SK-N-MC (cell line): ENCODE measurements at places on chromosomes 6 and 20.

DNA sequence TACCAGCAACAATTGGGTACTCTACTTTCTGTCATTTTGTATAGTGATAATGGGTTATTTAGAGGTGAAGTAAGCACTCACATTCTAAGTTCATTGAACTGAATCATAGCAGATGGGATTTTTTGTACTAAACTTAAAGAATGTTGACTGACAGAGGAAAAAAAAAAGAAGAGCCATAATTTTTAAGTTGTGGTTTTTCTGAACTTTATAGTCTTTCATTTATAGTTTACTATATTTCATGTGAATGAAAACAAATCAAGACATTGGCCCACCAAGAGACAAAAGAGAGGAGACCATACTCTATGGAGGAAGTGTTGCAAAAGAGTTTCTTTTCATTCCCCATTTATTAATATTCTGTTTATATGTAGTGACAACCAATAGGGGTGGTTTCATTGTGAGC is 685.7 kb downstream of the BCKDHB start:
- no peak for DNase-seq

GRCh38 chr6:152240436-152240835 is 396.7 kb downstream of the SYNE1 start:
- no peak for DNase-seq

DNA sequence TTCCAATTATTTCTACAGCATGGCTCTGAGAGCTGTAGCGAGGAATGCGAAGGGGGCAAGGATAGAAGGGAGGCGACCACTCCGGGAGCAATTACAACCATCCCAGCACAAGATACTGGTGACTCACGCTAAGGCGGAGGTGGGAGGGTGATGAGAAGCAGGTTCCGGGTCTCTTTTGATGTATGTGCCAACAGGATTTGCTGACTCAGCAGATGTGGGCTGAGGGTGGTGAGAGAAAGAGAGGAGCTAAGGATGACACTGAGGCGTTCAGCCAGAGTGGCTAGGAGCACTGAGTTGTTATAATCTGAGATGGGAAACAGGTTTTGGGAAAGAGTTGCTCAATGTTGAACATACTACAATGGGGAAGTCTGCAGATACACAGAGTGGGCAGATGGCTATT is 9.3 kb upstream of the TXNDC5 start:
- no peak for DNase-seq

DNA sequence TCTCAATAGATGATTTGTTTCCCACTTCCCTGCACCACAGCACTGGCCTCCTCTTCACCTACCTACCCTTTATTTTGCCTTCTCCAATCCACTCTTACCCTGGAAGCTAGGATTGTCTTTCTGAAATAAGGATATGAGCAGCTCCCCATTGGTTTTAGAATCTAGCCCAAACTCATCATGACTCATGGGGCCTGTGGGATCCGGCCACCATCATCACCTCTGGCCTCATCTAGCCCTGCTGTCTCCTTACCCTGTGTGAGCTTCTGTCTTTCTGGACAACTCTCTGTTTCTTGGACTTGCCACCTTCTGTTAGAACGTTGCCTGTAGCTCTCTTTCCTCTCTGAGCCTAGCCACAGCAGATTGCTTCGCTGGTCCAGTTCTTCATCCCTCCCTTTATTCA is 277.1 kb downstream of the PAX1 start:
- no peak for DNase-seq

GRCh38 chr20:2671977-2672376 is 8.0 kb upstream of the IDH3B start:
- no peak for DNase-seq

DNA sequence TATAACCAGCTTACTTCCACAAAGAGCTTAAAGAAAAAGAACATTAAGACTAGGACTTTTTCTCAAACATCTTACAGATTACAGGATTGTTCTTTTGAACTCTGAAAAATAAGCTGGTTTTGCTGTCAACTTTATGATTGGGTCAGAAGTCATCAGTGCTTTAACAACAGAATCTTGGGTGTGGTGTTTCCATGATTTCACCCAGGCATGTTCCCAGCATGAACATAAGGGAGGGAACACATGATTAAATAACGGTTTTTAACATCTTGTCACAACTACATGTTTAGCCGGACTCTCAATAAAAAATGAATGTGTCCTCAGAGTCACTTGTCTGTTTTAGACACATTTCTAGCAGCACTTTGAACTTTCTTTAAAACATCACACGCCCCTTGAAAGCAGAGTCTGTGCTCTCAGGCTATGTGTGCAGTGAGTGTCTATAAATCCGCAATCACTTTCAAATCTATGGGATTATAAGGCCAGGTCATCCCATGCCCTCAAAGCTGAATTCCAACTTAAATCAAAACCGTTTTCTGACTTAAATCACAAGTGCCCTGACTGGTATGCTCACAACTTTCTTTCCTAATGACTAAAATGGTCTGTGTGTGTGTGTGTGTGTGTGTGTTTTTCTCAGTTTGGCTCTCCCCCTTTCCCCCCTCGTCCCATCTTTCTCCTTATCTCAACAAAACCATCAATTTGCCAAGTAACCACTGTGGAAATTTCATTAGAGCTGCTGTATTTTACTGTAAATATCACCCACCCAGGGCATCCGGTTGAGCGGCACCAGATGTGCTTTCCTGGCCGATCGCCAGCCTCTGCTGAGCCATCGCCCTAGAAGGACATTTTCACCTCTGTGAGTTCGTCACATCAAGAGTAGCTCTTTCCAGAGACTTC is 216.8 kb upstream of the DTNBP1 start:
- peak; percentile 87 for DNase-seq

DNA sequence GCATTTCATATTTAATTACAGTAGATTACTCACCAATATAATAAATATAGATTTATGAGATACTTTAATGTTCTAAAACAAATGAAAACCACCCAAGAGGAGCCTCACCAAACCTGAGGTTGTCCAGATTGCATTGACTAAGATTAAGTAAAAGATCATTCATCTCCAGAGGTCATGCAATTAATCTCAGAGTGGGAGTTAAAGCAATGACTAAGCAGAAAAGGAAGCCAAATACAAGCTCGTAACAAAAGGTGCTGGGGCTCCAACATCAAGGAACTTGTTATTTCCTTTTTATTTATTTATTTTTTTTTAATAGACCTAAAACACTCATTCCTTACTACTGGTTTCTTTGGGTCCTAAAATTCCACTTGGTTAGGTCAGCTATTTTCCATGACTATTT is 57.7 kb downstream of the RSPO3 start:
- no peak for DNase-seq

DNA sequence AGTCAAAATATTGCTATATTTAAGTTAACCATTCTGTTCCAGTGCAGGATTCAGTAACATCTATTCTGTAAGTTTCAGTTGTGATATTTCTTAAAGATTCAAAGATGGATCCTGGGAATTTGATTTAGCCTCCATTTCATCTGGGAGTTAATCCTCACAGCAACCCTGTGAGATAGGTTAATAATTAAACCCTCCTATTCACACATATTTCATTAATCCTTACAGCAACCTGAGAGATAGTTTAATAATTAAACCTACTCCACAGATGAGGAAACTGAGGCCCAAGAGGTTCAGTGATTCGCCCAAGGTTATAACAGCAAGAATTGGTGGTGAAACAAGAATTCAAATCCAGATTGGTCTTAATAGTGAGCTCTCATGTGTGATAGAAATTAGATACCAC is 10.9 kb upstream of the ZBTB2 start:
- DNase-seq = no peak

- DNase-seq = no peak
Observed at GRCh38 chr6:147841547-147842148, 333.2 kb downstream of the SAMD5 start.

GRCh38 chr6:6105472-6106036 is 98.8 kb upstream of the NRN1 start:
- DNase-seq = no peak

DNA sequence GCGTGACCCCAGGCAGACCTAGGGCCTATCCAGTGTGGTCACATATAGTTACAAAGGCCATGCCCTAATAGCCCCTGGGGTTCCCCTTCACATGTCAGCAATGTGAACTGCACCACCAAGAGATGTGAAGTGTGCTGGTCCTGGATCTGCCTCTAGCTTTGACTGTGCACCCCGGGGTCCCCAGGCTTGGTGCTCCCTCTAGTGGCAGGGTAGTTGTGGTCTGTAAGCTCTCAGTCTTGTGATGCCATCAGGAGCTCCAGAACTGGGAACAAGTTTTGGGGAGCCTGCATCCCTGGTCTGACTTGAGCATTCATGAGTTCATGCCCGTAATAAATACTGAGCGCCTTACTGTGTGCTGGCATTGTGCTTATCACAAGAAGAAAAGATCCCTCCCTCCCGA is 143.4 kb downstream of the DHX35 start:
- no peak for DNase-seq

GRCh38 chr20:18984238-18985200 is 170.9 kb downstream of the SCP2D1 start:
- no peak for DNase-seq

DNA sequence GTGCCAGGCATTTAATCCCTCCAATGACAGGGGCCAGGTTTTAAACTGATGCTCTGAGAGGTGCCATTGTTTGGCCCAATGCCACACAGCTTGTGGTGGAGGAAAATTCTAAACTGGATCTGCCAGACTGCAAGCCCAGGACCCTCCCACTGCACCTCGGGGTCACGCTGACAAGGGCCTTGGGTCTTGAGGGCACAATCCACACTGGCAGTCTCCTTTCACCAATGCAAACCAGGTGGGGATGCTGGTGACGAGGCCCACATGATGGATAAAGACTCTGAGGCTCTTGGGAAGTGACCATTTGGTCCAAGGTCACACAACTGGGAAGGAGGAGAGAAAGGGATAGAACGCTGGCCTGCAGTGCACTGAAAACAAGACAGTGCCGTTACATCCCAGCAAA is 14.7 kb downstream of the ANKRD60 start:
- DNase-seq = no peak

DNA sequence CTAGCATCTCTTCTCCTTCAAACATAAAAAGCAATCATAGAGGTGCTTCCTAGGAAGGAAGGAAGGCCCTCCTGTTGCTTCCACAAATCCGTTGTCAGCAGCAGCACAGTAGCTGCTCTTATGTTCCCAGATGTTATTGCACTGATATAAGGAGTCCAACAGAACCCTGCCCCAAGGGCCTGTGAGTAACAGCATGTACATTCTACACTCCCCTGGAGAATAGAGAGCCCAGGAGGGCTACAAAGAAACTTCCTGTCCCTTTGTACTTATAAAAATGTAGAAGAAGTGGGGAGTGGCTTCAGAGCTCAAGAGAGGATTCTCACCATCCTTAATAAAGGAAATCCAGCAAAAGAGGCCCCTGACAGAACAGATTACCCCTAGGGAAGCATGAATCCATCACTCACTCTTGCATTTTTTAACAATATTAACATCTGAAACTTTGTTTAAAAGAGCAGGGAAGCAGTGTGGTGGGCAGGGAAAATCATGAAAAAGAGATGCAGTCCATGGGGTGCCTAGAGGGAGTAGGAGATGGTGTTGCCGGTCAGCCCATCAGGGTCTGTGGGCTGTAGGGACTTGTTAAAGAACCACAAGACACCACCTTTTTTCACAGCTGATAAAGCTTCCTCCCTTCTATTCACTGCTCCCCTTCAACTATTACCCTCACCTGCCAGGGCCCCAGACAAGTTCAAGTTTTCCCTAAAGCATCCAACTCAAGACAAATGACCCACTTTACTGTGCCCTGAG is 104.5 kb upstream of the ADGRF1 start:
- peak; percentile 59 for DNase-seq

- no peak for DNase-seq
Observed at GRCh38 chr20:881051-881782, 34.9 kb downstream of the ANGPT4 start.

DNA sequence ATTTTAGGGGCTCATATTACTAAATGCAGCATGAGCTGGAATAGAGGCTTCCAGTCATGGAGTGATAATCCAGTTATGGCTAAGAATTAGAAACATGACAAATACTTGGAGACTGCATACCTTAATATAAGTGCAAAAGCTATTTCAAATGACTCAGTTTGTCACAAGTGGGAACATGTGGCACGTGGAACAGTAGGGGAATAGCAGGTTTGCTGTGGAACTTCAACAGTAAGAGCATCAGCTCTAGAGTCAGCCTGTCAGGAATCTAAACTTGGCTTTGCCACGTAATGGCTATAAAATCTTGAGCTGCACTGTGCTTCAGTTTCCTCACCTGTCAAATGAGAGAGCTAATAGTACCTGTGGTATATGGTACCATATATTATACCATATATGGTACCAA is 62.1 kb downstream of the HTR1B start:
- no peak for DNase-seq

DNA sequence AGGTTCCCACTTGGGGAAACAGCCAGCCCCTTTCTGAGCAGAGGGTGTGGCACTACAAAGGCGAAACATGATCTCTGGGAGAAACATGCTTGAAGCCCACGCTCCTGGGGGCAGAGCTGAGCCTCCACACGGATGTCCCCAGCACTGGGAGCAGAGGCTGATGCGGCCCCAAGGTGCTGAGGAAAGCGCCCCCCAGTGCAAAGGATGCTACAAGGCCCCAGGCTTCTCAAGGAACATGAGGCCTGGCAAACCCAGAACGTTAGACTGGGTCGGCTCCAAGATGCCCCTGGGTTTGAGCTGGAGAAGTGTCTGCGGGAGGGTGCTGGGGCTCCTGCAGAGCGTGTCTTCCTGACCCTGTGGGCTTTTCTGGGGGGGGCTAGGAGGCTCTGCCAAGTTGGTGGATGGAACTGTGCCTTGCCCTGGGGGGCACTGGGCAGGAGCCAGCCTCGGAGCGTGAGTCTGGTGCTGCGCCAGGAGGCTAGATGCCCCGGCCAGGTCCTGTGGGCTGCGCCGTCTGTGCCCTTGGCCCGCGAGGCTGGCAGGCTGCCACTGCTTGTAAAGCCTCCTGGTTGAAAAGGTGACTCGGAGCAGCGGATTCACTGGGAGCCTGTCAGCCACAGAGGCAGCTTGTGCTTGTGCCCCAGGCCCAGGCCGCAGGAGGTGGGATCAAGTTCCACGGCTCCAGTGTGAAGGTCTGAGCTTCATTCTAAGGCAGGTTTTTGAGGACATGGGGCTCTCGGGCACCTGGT is 8.1 kb downstream of the SYNJ2 start:
- DNase-seq = no peak

DNA sequence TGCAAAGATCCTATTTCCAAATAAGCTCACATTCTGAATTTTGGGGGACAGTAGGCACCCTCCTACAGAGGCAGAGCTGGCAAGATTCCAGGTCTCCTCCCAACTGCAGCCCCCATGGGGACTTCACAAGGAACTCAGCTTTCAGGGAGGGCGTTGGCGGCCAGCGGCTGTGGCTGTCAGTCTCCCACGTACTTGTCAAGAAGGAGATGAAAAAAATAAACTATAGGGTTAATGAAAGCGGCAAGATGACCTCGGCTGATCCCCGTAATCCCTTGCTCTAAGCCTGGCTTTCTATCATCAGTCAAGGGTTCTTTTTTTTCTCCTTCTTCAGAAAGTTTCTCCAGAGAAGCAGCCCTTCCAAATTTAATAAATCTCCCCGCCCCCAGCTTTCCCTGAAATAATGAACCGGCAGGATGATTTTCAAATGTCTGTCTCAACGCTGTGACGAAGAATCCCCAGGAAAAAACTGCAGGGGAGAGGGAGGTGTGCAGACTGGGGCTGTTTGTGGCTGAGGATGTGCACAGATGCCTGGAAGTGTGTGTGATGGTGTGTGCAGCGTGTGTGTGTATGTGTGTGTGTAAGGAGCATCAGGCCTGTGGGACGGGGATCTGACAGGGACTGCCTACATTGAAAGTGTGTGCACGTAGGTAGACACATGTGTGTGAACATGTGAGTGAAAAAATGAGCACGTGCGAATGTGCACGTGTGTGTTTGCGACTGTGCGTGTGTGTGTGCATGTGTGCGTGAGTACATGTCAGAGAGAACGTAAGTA is 78.7 kb downstream of the SLC2A10 start:
- DNase-seq = no peak

- DNase-seq = no peak
Observed at GRCh38 chr6:40469323-40469722, 117.8 kb downstream of the LRFN2 start.
